ENCODE measurements at places on chromosomes 2 and 18. TPM values are rescaled to one million over a fixed set of nuclear protein-coding genes. Genes with fewer than 3 reads are reported as not detected.

FAHD2B gene
- 23.0 TPM for total RNA-seq

SERPINB2 gene
- not detected for total RNA-seq

KIF1A gene
- total RNA-seq = 0.40 TPM

KIAA2012 gene
- total RNA-seq = not detected

SDC1 gene
- total RNA-seq = not detected

TUBA4B gene
- total RNA-seq = not detected

FAM161A gene
- 4.4 TPM for total RNA-seq

COL6A3 gene
- total RNA-seq = 0.92 TPM

GRCh38 chr2:30139131-30139870 is 7.5 kb upstream of the YPEL5 start:
- H3K27ac ChIP-seq = peak overlapping the region; percentile 72
- peaks cover 11% of the 10 kb centered on the region for H3K4me1 ChIP-seq
- peaks cover 2% of the 10 kb centered on the region for H3K27me3 ChIP-seq
- no peaks in the 10 kb centered on the region for H3K36me3 ChIP-seq
- peak; percentile 33 for DNase-seq

- H3K27me3 ChIP-seq = no peaks in the 10 kb centered on the region
- peak overlapping the region; percentile 73 for H3K27ac ChIP-seq
- H3K36me3 ChIP-seq = peaks cover 16% of the 10 kb centered on the region
- DNase-seq = no peak
These were observed 59.1 kb upstream of the NFATC1 start for GRCh38 chr18:79336556-79337142.

DNA sequence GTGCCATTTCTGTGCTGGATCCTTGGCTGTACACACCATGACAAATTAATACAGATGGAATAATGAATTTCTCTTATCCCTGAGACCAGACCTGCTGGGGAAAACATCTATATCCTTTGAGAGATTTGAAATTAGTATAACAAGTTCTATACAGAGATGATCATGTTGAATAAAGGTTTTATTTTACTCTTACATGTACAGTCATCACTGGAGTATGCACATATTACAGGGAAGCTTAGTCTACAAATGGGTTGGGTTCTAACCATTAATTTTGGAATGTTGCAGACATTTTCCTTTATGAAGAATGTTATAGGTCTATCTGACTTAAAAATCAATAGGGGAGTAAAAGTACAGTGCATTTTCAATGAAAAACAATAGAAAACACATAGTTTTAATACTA is 29.9 kb upstream of the MMADHC start:
- no peak for DNase-seq
- H3K27me3 ChIP-seq = no peaks in the 10 kb centered on the region
- no peak overlapping the region for H3K4me3 ChIP-seq
- H3K4me1 ChIP-seq = no peaks in the 10 kb centered on the region

GRCh38 chr2:181047829-181048228 is 67.4 kb downstream of the UBE2E3 start:
- H3K27me3 ChIP-seq = no peaks in the 10 kb centered on the region
- DNase-seq = no peak
- peaks cover 13% of the 10 kb centered on the region for H3K4me1 ChIP-seq
- no peak overlapping the region for H3K4me3 ChIP-seq

DNA sequence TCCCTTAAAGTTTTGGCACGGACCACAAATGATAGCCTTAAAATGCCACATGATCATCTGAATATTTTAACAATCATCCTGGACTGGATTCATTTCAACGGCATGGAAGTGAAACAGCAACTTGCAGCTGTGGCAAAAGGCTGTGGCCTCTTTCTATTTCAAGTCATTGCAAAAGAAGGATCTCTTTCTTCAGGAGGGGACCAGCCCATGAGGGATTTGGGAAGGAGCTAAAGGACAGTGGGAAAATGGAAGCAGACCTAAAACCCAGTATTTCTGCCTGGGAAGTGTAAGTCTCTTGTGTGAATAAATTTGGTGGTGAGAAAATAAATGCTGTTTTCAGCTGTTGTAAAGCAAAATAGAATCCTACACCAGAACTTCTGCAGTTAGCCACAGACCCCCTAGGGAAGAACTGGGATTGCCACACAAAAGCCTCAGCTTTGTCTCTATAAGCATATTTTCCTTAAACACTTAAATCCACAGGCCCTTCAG is 107.3 kb upstream of the ZFP36L2 start:
- no peak for DNase-seq
- H3K27me3 ChIP-seq = no peaks in the 10 kb centered on the region
- H3K4me3 ChIP-seq = no peak overlapping the region
- no peak overlapping the region for H3K27ac ChIP-seq
- H3K36me3 ChIP-seq = peaks cover 3% of the 10 kb centered on the region
- H3K4me1 ChIP-seq = peaks cover 7% of the 10 kb centered on the region

DNA sequence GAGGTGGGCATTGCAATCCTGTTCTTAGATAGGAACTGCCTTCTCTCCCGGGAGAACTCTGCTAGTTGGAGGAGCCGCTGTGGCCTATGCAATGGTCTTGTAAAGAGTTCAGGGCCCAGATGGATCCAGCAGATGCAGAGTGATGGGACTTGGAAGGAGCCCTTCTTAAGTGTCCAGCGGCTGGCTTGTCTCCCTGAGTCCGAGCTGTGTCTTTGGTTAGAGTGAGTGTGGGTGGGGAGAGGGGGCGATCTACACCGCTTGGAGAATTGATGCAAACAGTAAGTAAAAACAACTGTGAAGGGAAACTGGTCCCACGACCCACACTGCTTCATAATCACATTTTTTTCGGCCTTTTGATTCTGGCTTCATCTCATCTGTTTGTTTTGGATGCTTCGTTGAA is 89.8 kb upstream of the CYRIA start:
- H3K4me3 ChIP-seq = no peak overlapping the region
- H3K27ac ChIP-seq = no peak overlapping the region
- DNase-seq = no peak
- H3K36me3 ChIP-seq = no peaks in the 10 kb centered on the region

DNA sequence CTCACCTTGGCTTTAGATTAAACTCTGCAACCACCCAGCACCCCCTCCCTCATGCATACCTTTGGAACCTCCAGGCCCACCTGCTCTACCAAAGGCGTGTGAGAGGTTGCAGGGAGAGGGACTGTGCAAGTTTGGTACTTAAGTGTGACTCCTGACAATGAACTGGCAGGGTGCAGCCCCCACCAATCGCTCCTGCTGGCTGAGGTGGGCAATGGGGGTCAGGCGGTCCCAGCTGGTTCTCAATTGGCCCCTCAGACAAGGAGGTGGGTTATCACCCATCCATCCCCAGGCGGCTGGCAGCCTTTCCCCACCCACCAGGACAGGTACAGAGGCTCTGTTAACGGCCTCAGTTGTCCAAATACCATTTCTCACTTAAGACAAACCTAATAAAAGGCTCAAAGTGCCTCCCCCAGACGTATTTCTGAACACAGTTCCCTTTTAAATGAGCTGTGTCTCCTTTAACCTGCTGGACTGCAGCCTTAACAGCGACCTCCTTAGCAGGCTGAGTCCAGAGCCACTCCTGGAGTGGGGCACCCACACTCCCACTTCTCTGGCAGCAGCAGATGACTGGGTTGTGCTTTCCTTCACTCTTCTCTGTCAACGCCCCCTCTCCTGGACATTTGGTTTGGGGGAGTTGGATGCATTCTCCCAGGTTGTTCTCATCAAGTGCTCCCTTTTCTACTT is 169.2 kb upstream of the SMAD2 start:
- H3K36me3 ChIP-seq = no peaks in the 10 kb centered on the region
- peaks cover 23% of the 10 kb centered on the region for H3K27me3 ChIP-seq
- DNase-seq = no peak
- no peak overlapping the region for H3K27ac ChIP-seq

DNA sequence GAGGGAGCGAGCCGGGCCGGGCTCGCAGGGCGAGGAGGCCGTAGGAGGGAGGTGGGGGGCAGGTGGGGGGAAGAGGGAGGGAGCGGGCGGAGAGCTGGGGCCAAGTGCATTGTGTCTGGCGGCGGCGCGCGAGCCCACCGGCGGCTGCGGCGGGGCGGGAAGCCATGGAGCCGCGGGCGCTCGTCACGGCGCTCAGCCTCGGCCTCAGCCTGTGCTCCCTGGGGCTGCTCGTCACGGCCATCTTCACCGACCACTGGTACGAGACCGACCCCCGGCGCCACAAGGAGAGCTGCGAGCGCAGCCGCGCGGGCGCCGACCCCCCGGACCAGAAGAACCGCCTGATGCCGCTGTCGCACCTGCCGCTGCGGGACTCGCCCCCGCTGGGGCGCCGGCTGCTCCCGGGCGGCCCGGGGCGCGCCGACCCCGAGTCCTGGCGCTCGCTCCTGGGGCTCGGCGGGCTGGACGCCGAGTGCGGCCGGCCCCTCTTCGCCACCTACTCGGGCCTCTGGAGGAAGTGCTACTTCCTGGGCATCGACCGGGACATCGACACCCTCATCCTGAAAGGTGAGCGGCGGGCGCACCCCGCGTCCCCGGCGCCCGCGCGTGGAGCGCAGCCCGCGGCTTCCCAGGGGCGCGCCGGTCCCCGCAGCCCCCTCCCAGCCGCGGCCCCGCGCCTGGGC is at the start of gene TMEM178A:
TMEM178A (plus strand) TSS at position 107 of the 680 bp plus-strand sequence; CDS start at position 165, 58 bp downstream.
- H3K4me1 ChIP-seq = peaks cover 11% of the 10 kb centered on the region
- no peaks in the 10 kb centered on the region for H3K36me3 ChIP-seq
- H3K27me3 ChIP-seq = peaks cover 76% of the 10 kb centered on the region
- H3K27ac ChIP-seq = no peak within 1 kb of the TSS

DNA sequence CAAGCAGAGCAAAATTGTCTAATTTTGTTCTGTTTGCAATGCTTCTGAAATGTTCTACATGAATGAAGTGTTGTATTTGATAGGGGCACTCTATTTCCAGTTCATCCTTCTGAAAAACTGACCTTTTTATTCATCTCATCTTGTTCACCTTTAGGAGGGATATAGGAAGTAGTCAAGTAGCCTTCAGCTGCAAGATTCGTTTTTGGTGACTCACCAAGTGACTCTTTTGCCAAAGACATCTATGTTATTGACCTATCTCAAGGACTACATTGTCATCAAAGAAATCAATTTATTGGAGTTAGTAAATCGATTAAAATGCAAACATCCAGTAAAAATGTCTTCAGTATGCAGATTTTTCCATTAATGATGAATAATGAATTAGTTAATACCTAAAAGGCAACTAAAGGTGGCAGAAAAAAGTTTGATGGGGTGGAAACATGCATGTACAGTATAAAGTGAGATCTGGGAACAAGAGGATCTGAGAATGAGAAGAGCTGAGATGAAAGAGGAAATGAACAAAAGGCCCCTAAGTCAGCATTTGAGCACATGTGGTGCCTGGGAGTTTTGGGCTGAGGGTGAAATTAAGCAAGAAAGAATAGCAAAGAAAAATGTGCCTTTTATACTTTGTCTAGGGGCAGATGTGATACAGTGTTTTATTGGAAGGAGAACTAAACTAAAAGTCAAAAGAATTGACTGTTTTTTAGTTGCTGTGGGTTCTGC is 255.1 kb upstream of the LINC00305 start:
- H3K27me3 ChIP-seq = no peaks in the 10 kb centered on the region
- DNase-seq = no peak
- no peak overlapping the region for H3K27ac ChIP-seq
- H3K36me3 ChIP-seq = no peaks in the 10 kb centered on the region

DNA sequence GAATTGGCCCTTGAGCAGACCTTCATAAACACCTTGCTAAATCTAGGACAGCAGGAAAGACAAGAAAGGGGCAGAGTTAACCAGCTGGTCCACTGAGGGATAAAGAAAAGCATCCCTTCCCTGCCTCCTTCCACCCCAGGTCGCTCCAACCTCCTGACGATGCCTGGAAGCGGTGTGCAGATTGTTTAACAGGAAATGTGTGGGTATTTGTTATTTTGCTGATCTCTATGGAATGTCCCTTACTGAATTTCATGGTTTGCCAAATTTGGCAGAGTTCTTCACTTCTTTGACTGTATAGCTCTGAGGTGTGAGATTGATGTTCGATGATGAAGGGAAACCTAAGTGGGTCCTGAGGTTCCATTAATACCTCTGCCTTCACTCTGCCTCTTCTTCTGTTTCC is 72.9 kb downstream of the MAP3K20 start:
- peaks cover 2% of the 10 kb centered on the region for H3K27me3 ChIP-seq
- DNase-seq = no peak
- H3K4me1 ChIP-seq = peaks cover 33% of the 10 kb centered on the region
- H3K4me3 ChIP-seq = no peak overlapping the region
- H3K27ac ChIP-seq = no peak overlapping the region
- H3K36me3 ChIP-seq = peaks cover 2% of the 10 kb centered on the region

DNA sequence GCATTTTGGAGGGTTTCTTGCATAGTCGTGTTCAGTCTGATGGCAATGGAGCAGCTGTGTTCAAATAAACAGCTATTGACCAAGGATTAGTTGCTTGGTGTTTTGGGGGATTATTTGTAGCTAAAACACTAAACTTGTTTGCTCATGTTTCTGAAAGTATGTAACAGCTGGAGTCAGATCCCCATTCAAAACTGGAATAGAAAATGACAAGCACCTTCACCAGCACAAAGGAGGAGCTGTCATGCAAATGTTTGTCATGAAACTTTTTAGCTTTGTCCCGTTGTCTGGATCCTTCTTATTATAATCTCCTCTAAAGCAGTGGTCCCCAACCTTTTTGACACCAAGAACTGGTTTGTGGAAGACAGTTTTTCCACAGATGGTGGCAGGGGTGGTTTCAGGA is 96.9 kb upstream of the ZNF236 start:
- H3K27me3 ChIP-seq = peaks cover 23% of the 10 kb centered on the region
- peaks cover 47% of the 10 kb centered on the region for H3K4me1 ChIP-seq
- H3K36me3 ChIP-seq = peaks cover 14% of the 10 kb centered on the region
- no peak overlapping the region for H3K27ac ChIP-seq
- DNase-seq = no peak
- no peak overlapping the region for H3K4me3 ChIP-seq

GRCh38 chr18:9025091-9025838 is 77.2 kb upstream of the NDUFV2 start:
- DNase-seq = no peak
- H3K27me3 ChIP-seq = peaks cover 17% of the 10 kb centered on the region
- no peaks in the 10 kb centered on the region for H3K4me1 ChIP-seq
- no peak overlapping the region for H3K4me3 ChIP-seq
- H3K27ac ChIP-seq = no peak overlapping the region

DNA sequence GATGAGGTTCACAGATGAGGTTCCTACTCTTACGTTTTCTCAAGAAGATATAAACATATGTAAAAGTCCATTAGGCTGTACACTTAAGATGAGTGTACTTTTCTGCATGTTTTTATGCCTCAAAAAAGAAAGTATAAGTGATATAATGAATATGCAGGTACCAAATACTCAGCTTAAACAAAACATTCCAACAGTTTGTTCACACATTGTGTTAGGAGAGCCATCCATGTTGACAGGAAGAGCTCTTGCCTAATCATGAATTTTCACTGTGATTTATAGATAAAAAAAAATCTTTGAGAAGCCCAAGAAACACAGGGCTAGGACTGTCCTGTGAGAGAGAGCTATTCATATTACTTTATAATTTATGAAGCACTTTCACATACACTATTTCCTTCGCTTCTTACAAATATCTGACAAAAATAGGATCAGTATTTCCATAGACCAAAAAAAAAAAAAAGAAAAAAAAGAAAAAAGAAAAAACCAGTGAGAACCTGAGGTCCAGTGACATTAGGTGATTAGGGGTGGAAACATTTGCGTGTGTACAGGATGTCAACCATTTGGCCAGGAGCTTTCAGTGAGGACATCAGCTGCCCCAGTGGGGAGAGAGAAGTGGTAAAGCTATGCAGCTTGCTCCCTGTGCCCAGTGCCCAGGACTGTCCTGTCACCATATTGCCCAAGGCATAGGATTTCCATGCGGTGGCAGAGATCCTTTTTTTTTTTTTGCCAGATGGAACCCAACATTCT is 38.7 kb downstream of the BUB1 start:
- no peak for DNase-seq
- H3K27me3 ChIP-seq = no peaks in the 10 kb centered on the region
- H3K27ac ChIP-seq = no peak overlapping the region
- H3K36me3 ChIP-seq = peaks cover 85% of the 10 kb centered on the region
- H3K4me3 ChIP-seq = no peak overlapping the region
- no peaks in the 10 kb centered on the region for H3K4me1 ChIP-seq
